ENCODE measurements at places on chromosomes 13 and 19.

- DNase-seq = no peak
Observed at GRCh38 chr19:14411161-14411937, 7.8 kb downstream of the DDX39A start.

GRCh38 chr19:10361569-10362011 is 18.8 kb downstream of the TYK2 start:
- no peak for DNase-seq

GRCh38 chr19:13574933-13575332 is 68.7 kb upstream of the CACNA1A start:
- peak; percentile 35 for DNase-seq

DNA sequence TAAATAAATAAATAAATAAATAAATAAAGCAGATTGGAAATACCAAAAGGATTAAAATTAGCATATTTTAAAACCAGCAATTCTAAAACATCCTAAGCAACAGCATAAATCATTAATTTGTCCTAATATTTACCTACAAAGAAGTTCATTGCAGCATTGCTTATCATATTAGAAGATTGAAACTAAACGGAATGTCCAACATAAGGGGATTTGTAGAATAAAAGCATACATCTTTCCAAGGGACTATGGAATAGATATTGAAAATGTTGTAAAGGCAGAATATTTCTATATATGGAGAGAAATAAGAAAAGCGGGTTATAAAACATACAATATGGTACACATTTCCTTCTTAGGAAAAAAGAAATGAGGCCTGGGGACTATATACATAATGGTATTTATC is 71.1 kb upstream of the RFC3 start:
- no peak for DNase-seq

GRCh38 chr13:43905435-43906031 is 25.8 kb downstream of the LACC1 start:
- peak; percentile 89 for DNase-seq

- DNase-seq = peak; percentile 64
Observed at GRCh38 chr19:17803264-17803896, 8.4 kb downstream of the B3GNT3 start.

DNA sequence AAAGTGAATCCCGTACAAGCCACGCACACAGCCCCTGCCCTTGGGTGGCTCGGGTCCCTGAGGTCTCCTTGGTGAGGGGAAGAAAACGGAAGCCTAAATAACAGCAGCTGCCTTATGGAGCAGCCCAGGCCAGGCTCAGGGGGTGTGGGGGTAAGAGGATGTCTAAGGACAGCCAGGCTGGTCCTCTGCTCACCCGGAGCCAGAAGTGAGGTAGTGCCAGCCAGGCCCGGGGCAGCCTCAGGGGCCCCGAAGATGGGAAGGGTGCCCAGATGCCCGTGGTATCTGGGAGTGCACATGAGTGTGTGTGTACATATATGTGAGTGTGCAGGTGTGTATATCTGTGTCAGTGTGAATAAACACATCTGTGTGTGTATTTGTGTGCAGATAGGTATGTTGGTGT is 38.4 kb upstream of the PEPD start:
- DNase-seq = no peak

- DNase-seq = no peak
Observed at GRCh38 chr13:40801255-40802217, 12.1 kb downstream of the SLC25A15 start.

- peak; percentile 88 for DNase-seq
Observed at GRCh38 chr19:39335168-39335548, 685 bp downstream of the GMFG start.

- peak; percentile 30 for DNase-seq
Observed at GRCh38 chr13:45331123-45331619, 9.8 kb downstream of the TPT1 start.

DNA sequence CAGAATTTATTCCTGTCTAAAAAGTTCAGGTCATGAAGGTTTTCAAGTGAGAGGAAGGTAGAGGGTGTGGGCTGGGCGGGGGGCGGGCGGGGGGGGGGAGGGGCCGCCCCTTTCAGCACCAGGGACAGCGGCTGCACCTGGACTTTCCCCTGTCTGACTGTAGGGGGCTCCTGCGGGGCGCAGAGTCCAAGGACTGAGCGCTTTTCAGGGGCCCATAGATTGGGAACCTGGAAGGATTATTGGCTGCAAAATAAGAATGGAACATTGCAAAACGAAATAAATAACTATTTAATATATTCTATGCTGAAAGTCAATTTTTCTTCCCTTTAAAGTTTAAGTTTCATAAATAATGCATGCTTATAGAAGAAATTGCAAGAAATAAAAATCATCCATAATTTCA is 8.9 kb upstream of the CYP4F3 start:
- DNase-seq = peak; percentile 77

- DNase-seq = no peak
Observed at GRCh38 chr19:4052114-4052992, 14.3 kb downstream of the ZBTB7A start.

GRCh38 chr13:33111414-33112110 is 95.3 kb downstream of the KL start:
- no peak for DNase-seq

DNA sequence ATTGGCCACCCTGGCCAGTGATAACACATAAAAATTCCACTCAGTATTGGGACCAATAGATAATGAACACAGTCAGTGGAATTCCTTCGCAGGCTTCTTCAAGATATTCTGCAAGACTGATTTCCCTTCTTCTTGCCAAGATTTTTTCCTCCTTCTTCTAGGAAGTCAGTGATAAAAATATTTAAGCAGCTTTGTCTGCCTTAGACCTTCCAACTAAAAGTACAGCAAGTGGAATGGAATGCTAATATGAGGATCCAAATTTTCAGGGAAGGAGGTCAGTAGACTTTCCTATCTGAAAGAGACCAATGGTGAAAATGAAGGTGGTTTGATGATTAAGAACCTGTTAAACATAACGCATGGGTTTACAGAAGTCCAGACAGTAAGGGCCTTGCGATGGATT is 9.6 kb downstream of the STARD13 start:
- DNase-seq = no peak

DNA sequence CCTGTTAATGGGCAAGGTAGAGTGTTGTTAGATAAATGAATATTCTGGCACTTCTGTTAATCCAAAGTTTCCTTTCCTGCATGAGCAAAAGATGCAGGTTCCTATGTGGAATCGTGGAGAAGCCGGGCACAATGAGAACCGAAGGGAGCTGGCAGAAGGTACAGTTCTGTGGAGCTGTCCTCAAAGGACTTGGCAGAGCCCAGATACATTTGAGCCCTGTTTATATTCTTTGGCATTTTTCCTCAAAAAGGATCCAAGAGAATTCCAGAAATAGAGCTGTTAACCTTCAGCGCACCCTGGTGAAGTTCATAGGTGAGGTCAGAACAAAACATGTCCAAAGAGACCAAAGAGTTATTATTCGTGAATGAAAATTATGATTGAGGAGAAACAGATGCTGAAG is 4.0 kb upstream of the DLEU7 start:
- no peak for DNase-seq

DNA sequence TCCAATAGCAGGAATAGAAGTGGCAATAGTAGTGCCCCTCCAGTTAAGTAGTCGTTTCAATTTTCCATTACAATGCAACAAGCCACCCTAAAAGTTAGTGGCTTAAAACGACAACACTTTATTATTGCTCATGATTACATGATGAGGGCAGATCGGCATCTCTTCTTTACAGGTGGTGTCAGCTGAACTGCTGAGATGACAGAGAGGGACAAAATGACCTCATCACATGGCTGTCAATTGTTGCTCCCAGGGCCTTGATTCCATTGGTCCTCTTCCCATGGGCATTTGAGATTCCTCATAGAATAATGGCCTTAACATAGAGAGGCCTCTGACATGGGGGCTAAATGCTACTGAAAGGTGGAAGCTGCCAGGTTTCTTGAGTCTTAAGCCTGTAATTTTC is 679.8 kb upstream of the KLHL1 start:
- no peak for DNase-seq
